ENCODE measurements at places on chromosomes 1 and 21.

GRCh38 chr1:64836802-64837201, 91.9 kb downstream of the RAVER2 start:
- DNase-seq: no peak

- DNase-seq: peak; percentile 45
Measured at GRCh38 chr1:243667591-243667990, 182.5 kb downstream of the AKT3 start.

DNA sequence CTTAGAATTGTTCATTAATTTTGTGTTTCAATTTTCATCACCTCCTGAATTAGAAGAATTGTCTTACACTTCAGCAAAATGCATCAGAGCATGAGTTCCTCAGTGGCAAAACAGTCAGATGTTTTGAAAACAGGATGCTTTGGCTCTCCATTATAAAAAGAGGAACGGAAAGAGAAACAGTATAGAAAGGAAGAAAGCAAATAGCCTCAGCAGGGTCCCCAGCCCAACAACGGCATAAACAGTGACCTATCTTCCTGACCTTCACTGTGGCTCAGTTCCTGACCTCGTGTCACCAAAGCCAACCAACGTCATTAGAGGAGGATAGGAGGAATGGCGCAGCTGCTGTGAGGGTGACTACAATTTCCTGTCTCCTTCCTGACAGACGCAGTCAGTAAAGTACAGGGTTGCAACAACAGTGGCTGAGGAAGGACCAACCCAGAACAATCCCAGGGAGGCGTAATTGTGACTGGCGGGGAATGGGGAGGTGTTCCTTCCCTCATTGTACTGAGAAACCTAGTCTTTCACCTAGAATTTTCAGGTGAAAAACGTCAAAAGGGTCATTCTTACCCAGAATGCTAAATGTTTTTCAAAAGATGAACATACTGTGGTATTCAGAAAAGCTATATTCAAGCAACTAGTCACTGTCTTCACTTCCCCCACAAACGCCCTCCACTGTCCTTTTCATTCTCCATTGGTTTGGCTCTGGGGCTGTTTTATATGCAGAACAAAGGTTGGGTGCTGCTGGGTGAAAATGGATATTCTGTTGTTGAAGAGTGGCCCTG, 197.9 kb upstream of the SGIP1 start:
- DNase-seq: no peak

DNA sequence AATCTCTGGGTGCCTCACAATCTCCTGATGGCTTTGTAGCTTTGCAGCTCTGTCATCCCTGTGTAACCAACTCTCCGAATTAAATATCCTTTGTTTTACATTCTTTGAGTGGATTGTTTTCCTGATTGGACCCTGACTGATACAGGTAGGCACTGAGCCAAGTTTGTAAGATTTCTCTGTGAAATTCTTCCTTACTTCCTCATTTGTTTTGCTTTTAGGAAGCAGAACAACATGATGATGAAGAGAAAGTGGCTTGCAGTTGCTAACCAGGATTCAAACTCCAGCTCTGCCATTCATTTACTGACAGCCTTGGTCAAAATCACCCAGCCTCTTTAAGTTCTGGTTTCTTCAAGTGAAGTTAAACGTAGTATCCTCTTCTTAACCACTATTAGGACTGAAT, 452.3 kb downstream of the OMA1 start:
- DNase-seq: no peak

GRCh38 chr1:162924179-162924578, 63.2 kb upstream of the CCDC190 start:
- DNase-seq: no peak

DNA sequence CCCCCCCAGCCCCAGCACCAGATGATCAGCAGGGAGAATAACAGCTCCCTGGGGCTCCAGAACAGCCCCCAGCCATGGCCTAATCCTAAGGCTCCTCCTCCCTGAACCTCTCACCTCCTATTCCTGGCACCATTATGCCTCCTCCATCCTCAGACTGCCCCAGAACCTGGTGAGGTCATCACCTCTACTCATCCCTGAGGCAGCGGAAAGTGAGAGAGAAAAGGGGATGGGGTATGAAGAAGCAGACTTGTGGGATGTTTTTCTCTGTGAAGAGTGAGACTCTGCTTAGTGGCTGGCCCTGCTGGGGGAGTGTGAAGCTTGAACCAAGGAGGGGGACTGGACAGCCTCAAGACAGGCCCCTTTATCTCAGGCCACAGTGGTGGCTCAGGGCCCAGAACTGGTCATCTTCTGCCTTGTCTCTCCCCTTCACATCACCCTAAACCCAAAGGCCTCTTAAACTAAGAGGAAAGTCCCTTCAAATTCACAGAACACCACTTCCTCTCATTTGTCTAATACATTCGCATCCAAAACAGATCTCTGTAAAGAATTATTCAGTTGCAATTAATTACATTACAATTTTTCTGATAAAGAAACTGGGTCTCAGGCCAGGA, 2.2 kb upstream of the PPM1J start:
- no peak for DNase-seq

DNA sequence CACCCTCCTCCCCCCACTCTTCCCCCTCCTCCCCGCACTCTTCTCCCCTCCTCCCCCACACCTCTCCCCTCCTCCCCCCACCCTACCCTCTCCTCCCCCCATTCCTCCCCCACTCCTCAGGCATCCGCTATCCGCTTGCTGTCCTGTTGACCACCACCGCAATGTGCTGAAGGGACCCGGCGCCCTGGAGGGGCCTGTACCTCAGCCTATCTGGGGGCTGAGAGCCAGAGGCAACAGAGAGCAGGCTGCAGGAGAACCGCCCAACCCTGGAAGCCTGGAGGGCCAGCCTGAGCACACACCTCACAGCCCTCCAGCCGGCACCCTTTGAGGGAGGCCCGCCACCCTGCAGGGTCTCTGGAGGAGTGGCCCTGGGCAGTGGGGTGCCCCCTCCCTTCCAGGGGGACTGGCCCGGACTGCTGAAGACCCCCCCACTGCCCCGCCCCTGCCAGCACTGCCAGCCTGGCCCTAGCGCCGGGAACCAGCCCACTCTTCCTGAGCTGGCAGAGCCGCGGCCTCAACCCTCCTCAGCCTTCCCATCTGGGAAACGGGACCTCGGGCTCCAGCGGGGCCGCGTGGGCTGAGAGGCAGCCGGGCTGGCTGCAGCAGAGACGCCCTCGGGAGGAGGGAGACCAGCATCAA, 1.2 kb downstream of the C1QTNF12 start:
- no peak for DNase-seq

- no peak for DNase-seq
Measured at GRCh38 chr1:48115835-48116234, 106.7 kb upstream of the SLC5A9 start.

- DNase-seq: no peak
Measured at GRCh38 chr1:183477986-183478781, 5.9 kb downstream of the SMG7 start.

DNA sequence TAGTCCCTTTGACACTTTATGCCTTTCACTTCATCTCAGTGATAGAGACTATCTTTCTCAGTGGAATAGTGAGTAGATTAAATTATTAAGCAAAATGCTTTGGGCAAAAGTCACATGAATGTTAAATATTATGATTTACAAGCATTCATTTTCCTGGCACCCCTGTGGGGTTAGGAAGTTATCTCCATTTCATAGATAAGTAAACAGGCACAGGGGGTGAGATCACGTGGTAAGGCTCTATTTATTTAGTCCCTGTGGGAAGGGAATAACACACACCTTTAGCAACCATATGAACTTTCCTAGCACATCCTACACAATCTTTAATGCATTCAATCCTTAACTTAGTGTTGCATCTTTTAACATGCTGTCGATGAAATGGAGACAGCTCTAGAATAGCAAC, 12.3 kb downstream of the PSMB2 start:
- DNase-seq: no peak

- DNase-seq: no peak
Measured at GRCh38 chr1:210587566-210587965, 258.9 kb downstream of the HHAT start.

- DNase-seq: no peak
Measured at GRCh38 chr1:107787299-107787698, 177.7 kb downstream of the VAV3 start.

DNA sequence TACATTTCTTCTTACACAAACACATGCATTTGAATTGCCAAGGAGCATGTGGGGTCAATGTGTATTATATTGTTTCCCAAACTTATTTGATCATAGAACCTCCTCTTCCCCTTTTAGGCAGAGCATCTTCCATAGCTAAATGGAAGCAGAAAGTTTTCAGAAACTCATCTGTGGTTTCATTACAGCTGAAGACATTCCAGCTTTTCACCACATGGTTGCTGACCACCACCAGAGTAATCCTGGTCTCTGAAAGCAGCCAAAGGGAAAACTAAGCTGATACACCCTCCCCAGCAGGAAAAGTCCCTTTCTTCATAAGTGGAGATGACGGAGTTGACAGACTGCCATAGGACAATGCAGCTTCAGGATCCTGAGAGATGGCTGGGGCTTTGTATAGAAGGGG, 30.2 kb upstream of the OTUD3 start:
- no peak for DNase-seq

- no peak for DNase-seq
Measured at GRCh38 chr21:37039411-37040075, 33.0 kb downstream of the RIPPLY3 start.

DNA sequence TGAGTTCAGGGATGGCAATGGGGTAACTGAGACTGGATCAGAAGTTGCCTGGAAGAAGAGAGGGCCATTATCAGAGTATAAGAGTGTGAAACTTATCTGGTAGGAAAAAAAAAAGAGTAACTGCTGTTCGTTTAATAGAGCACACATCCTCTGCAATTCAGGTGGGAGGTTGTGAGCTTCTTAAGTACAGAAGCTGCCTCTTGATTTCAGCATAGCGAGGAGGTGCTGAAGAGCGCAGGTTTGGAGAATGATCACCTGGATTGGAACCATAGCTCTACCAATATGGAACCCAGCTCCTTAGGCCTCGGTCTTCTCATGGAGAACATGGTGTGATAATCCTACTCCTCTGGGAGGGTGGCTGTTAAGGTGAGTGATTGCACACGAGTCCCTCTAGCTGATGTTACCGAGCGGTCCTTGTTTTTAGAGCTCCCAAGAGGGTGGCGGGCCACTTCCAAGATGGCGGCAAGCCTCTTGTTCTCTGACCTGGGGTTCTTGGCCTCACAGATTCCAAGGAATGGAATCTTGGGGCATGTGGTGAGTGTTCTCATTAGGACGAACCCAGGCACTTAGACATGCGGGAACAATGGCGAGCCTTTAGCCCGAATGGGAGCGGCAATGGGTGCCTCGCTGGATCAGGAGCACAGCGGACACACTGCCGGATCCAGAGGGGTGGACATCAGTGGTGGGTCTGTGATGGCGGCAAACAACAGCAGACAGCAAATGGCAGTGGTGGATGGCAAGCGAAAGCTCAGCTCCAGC, 3.3 kb upstream of the MX1 start:
- DNase-seq: no peak

DNA sequence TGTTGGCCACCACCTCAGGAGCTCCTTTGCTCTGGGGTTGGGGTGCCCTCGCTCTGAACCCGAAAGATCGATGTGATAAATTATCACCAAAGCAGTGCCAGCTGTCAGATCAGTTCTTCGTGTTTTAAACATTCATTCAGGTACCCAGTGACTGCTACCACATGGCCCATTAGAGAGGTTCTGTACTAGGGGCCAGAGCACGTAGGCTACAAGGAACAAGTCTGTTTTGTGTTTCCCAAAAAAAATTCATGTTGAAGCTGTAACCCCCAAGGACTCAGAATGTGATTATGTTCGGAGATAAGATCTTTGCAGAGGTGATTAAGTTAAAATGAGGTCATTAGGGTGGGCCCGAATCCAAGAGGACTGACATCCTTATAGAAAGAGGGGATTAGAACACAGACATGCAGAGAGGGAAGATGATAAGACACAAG, 526.9 kb downstream of the NPHP4 start:
- DNase-seq: no peak

GRCh38 chr1:34250342-34250741, 73.6 kb downstream of the C1orf94 start:
- DNase-seq: no peak

DNA sequence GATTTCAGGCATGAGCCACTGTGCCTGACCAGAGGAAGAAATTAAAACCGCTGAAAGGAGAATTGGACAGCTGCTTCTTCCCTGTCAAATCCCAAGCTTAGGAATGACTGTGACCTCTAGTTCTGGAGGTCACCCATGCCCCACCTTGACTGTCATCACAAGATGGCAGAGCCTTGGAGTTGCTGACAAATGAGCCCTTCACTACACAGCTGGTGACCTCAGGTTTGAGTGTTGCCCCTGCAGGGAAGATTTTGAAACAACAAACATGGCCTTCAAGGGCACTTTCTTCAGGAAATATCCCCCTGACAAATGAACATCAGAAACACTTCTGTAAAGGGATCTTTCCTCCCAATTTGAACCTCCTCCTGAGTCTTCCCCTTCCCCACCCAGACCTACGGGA, 6.9 kb upstream of the SLC45A3 start:
- no peak for DNase-seq

- no peak for DNase-seq
Measured at GRCh38 chr21:35226328-35226727, 177.2 kb upstream of the RUNX1 start.

DNA sequence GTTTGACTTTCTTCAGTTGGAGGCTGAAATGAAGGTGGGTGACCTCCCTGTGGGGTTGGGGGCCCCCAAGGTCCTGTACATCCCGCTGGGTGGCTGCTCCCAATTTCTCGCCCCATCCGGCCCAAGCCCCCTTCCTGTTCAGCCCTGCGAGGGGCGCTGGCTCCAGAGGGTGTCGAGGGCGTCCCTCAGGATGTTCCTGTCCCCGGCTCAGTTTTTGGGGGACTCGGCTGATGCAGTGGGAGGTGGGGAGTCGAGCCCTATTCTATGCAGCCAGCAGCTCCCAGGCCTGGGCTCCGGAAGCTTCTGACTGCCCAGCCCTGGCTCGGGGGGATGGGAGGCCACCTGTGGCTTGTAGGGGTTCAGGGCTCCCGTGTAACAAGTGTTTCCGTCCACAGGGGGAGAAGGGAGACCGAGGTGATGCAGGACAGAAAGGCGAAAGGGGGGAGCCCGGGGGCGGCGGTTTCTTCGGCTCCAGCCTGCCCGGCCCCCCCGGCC, 38.2 kb downstream of the SLC19A1 start:
- no peak for DNase-seq

DNA sequence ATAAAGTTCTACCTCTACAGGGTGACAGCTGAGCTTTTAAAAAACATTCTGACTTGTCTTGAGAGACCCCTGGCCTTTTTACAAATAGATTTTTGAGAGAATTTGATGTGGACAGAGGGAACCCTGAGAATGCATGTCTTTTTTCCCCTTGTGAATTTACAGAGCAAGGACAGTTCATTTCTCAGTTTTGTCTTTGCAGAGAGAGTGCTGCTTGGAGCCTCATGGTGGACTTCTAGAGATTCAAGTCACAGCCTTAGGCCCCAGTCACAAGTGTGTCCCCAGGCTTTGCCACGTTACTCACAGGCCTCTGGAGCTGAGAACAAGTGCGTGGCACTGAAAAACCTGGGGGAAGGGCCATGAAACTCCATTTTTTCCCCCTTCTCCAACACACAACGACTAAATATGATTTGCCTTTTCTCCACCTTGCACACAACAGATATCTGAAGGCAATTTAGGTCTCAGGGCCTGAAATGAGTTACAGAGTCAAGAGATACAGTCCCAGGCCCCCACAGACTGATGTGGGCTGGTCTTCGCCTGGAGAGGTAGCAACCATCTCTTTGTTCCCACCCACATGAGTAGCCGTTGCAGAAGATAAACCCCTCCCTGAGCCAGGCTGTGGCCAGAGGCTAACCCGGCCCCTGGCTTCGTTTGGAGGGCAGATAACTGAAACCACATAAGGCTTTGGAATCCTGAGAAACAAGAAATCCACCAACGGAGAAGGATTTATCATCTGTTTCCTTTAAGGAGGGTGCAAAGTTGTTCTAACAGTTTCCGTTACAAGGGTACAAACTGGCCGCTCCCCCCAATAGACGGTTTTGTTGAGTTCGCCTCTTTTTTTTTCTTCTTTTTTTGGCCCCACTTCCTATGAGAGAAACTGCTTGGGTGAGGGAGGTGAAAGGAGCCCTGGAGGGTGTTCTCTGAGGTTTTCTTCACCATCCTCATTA, 1.0 kb upstream of the PIGV start:
- DNase-seq: peak; percentile 52
